M059J (cell line): ENCODE measurements at places on chromosomes 3 and 15.
A peak's percentile ranks its signal among the peaks of the same experiment; 100 is the strongest.

DNA sequence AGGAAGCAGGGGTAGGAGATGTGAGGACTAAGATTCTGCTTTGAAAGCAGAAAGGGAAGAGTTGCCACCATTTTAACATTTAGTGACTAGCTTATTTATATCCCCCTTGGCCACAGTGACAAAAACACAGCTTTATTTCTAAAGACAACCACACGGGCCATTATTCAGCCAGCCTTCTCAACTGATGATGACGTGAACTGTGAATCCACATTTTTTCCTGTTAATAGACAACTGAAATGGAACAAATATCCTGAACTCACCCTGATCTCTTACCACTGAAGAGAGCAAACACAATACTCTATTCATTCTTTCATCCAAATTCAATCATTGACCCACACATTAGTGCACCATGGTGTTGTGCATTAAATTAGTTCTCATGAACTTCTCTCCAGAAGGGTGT, 145.1 kb downstream of the TNIK start:
- DNase-seq: no peak

DNA sequence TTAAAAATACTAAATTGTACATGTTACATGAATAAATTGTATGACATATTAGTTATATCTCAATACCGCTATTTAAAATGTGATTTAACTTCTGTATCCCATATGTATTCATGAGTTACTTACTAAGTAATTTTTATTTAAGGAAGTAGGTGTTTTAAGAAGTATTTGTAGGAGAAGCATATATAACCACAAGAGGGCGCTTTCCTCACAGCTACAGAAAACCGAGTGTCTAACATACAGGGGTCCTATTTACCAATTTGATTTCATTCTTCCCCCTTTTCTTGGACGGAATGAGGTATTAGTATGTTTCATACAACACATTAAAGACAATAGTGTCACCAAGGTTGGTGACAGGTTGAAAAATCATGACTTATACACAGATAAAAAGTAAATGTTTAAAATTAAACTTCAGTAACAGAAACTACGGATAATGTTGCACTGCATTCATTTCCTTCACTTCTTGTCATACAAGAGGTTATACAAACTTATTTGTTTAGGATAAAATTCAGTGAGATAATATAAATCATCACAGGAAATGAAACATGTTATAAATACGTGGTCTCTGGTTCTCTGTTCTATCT, 253.6 kb downstream of the MAGI1 start:
- peak; percentile 31 for DNase-seq

- peak; percentile 6 for DNase-seq
Observed at GRCh38 chr3:140051019-140051957, 116.3 kb downstream of the CLSTN2 start.

DNA sequence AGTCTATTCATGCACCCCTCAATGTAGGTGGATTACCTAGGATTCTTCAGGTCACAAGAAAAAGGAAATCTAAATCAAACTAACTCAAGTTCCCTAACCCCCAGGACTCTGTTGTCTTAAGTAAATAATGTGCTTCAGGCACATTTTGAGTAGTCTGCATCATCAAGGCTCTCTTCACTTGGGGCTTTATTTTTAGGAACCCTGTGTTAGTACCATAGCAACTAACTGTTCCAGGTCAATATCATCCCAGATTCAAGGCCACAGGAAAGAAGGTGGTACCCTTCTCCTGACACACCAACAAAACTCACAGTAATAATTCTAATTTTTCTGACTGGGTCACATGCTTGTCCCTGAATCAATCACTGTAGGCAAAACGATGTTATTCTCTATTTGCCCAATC, 218.1 kb downstream of the MAGI1 start:
- no peak for DNase-seq

DNA sequence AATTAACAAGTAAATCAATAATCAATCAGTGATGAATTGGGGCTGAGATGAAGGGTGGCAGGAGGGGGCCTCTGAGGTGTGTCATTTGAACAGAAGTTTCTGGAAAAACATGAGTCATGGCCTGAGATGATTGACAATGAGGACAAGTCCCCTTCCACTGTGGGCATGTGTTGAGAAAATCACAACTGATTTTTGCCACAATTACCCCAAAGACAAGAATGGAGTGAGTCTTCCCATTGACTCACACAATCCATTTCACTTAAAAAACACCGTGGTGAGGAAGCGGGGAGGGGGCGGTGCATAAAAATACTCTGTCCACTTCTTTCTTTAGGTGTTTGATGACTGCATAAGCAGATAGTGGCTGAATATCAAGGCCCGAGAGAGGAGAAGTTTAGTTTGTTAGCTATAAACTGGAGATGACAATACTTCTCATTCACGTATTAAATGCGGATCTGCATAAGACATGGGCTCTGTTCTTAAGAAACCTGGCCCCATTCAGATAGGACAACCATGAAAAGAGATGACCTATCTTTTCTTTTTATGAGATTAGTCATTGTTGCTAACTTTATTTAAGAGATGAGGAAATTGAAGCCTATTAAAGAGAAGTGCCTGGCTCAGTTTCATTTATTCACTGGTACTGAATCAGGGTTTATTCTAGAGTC, 34.7 kb downstream of the SHC4 start:
- DNase-seq: peak; percentile 88

DNA sequence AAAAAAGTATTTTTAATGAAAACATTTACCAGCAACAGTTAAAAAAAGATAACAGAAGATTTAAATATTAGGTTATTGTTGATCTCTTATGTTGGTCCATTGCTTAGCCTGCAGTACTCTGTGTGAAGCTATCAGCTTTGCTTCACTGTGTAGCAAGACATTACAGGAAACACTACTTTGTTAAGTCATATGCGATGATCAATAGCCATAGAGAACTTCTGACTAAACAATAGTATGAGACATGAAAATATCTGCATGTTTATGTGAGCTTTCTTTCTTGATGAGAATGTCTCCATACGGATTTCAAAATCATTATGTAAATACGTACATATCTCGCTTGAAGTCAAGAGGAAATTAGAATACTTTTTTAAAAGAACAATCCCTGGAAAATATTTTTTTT, 27.0 kb upstream of the CAPN3 start:
- DNase-seq: no peak

GRCh38 chr15:80599359-80599758, 95.8 kb upstream of the ABHD17C start:
- DNase-seq: peak; percentile 86
